ENCODE measurements at places on chromosomes 4 and X.

GRCh38 chr4:96874657-96875056 lies 1034.8 kb downstream of the PDHA2 start:
- no peak for DNase-seq

DNA sequence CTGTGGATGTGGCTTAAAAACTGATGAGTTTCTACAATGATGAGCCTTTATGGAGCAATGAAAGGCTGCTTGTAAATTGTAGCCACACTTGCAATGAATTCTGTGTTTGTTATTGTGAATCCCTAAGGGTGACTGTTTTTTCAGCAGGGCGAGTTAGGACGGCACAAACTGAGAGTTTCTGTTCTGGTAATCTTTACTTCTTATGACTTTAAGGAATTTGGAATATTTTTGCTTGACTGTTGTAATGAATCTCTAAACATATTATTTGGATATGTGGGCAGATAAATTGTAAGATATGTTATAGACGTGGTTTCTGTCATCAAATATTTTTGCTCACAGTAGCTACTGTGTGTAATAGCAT lies 22.2 kb downstream of the RBPJ start:
- peak; percentile 25 for DNase-seq

DNA sequence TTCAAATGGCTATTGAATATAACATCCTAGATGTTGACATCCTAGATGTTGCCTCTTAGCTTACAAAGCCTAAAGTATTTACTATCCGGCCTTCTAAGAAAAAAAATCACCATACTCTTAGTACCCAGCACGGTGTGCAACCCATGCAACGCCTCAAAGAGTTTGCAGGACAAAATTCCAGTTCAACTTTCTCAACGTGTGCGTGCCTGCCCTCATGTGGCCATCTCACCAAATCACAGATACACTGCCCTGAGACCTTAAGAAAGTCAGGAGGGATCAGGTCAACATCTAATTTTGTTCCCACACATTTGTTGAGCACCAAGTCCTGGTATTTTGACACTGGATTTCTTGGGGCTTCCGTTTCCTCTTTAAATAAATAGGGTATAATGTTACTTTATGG lies 68.3 kb downstream of the CRMP1 start:
- DNase-seq: peak; percentile 76

GRCh38 chr4:126466848-126467247 lies 1152.1 kb downstream of the FAT4 start:
- DNase-seq: no peak

DNA sequence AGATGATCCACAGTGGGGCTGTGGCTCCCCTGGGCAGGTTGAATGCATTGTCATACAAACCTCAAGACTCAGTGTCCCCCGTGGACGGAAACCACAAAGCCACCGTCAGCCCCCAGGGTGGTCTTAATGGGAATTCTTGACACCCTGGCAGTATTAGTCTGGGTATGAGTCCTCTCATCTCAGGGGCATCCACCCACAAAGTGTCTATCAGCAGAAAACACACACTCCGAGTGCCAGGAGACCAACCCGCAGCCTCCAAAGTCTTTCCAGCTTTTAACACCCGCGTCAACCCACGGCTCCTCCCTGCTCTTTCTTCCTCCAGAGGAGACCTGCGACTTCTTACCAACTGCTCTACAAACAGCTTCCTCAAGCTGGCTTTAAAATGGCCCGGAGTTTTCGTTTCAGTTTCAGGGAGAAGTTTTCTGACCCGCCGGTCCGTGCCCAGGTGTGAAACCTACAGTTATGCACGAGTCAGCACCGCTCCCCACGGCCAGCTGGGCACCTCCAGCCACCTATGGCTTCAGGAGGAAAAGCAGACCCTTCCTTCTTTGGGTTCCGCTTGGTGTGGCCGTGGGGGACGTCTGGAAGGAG lies 14.4 kb upstream of the ASMTL start:
- DNase-seq: no peak

DNA sequence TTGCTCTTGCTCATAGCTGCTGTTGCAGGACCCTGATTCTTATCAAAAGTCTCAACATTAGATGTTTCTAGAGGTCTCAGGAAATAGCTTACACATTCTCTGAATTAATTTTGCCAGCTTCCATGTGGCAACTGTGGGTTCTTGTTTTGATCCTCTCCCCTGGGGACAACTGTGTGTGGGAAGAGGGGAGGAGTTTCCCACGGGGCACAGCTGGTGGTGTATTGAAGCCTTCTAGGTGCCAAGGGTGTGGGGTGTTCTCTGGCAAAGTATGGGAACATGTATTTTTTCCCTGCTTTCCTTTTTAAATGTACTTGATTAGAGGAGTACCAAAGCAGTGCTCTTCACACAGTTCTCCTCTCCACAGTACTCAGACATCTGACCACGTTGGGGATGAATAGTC lies 212.7 kb downstream of the RPA4 start:
- DNase-seq: no peak

- no peak for DNase-seq
These were observed 1.9 kb downstream of the DHRSX start for GRCh38 chrX:2498781-2499302.

GRCh38 chr4:30619679-30620078 lies 100.5 kb upstream of the PCDH7 start:
- no peak for DNase-seq

DNA sequence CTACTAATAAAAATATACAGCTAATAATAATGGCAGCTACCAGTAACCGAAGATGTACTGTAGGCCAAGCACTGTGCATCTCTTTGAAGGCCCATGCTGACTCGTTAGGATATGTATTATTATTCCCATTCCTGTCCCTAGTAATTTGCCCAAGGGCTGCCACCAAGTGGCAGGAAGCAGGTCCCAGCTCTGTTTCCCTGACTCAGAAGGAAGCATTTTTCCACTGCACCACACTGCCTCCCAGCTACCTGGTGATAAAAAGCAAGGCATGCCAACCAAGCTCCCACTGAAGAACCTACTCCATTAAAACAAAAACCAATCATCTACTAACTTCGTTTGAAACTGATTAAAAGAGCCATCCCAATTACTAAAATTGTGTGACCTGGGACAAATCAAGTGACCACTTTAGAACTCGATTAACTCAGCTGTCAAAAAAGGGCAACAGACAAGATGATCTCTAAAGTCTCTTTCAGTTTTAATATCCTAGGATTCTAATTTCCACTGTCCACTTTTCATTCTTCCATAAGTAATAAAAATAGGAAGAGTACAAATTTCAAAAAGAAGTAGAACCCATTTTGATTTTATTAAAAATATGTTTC lies 24.3 kb upstream of the PGM2 start:
- DNase-seq: peak; percentile 71

DNA sequence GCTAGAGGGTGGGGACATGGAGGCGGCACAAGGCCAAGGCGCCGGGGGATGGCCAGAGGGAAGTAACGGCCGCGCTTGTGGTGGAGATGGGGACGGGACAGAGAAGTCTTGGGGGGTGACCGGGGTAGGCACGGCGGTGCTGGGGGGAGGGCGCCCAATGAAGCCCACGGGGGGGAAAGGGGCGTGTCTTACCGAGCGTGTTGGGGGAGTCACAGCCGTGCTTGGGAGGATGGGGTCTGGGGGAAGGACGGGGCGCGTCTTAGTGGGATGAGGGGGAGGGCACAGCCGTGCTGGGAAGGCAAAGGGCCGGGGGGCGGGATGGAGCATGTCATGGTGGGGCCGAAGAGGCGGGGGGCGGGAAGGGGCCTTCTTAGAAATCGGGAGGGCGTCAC lies 952 bp downstream of the ARSD start:
- DNase-seq: peak; percentile 40

GRCh38 chrX:40109288-40110008 lies 11.7 kb upstream of the BCOR start:
- peak; percentile 57 for DNase-seq

- no peak for DNase-seq
These were observed 32.9 kb upstream of the DCX start for GRCh38 chrX:111444881-111445280.

DNA sequence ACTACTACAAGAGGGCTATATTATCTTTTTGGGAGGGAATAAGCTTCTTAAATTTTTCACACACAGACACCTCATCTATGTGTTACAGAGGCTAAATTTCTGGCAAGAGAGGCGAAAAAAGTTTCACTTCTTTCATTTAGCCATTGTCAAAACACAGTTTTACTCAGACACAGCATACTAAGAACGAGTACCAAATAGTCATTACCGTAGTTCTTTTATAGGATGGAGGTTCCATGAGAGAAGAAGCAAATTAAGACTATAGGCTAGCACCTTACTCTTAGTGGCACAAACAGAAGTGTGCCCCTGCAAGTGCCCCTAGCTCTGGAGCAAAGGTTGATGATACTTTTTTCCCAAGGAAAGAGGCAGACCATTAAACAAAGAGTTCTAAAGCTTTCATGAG lies 26.2 kb downstream of the UGT2B7 start:
- DNase-seq: no peak

DNA sequence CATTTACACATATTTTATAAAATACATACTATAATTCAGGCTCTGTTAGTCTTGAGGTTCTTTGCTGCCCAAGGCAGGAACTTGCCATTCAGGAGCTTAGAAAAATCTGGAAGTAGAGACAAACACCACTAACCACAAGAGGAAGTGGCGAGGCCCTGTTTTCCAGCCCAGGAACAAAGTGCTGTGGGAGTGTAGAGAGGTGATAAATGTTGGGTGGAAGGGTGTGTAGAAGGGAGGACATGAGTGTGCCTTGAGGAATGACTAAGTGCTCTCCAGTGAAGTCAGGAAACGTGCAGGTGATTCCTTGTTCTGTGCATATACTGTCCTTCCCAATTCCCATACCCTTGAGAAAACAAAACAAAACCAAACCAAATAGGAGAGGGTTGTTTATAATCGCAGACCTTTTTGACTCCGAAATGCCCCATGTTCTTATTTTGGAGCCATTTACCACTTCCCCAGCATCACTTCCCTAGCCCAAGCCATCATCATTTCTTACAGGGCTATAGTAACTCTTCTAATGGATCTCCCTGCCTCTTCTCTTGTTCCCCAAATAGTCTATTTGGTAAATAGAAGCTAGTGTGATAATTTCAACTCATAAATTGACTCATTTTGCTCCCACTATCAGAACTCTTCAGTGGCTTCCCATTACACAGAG lies 83.2 kb downstream of the GPAT3 start:
- DNase-seq: peak; percentile 24

GRCh38 chrX:74781507-74782034 lies 143.7 kb downstream of the NEXMIF start:
- DNase-seq: no peak

DNA sequence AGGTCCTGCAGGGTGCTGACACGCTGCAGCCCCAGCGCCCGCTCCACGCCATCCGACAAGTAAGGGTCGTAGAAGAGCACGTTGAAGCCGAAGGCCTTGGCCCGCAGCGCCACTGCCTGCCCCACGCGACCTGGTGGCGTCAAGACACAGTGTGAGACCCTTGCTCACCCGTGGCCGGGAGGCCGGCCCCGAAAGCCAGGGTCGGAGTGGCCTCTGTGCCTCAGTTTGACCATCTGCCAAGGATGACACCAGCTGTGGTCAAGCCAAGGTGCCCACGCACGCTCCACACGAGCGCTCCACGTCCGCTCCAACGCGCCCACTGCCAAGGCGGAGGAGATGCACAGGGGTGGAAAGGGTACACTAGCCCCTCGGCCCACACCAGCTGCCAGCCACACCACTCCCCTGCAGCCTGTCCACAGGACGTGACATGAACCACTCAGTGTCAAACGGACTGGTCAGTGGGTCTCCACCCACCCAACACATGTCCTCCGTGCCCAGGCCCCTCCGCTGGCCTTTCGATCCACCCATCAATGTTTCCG lies 32.8 kb downstream of the CTBP1 start:
- no peak for DNase-seq

- DNase-seq: peak; percentile 18
These were observed 71.3 kb upstream of the ANXA3 start for GRCh38 chr4:78480286-78480685.

DNA sequence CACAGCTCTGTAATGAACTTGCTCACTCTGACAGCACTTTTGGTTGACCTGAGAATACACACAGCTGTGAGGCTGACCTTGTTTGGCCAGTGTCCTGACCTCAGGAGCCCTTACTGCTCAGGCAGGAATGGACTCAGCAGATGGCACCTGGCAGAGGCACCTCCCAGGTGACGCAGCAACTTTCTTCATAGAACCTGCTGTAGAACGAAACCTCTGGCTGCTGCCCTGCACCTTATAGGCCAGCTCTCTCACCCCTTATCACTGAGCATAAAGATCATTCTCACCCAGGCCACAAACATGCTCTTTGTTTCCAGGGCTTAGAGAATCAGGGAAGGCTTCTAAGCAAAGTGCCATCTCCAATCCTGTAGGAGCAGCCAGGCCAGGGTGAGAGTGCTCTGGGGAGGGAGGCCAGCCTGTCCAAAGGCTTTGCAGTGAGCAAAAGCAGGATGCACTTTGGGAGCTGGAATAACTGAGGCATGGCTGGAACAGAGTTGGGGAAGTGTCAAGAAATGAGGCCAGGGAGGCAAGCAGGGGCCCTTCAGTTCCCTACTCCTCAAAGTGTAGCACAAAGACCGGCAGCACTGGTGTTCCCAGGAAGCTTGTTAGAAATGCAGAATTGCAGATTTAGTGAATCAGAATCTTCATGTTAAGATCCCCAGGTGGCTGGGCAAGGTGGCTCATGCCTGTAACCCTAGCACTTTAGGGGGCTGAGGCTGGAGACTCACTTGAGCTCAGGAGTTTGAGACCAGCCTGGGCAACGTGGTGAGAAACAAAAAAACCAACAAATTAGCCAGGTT lies 13.3 kb upstream of the CENPU start:
- DNase-seq: no peak

GRCh38 chr4:141565379-141566089 lies 70.8 kb upstream of the IL15 start:
- DNase-seq: no peak

DNA sequence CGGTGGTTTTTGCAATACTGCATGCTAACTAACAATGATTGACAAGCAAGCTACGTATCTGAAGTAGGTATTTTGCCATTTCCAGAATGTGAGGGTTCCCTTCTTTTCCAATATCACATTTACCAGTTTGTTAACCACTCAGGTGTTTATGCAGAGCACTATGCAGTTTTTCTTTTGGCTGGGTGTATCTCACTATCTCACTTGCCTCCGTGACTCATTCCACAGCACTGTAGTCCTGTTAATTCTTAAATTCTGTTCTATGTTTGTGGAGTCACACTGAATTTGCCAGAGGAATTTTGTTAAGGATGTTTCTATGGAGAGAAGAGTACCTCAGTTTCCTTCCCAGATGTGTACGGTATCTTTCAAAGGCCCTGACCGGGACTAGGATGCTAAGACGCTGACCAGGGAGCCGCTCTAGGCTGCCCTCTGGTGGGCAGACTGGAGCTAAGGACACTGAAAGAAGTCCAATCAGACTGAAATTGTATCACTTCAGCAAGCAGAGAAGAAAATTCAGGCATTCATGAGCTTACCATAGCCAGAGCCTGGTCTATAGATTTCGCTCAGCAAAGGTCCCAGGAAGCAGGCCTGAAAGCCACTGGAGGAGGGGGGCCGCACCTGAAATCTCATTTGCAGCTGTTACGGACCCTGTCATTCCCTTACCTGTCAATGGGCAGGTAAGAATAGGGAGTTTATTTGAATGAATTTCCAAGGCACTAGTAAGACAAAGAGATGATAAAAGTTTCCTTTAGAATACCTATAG lies 388.4 kb upstream of the SPOCK3 start:
- peak; percentile 69 for DNase-seq

DNA sequence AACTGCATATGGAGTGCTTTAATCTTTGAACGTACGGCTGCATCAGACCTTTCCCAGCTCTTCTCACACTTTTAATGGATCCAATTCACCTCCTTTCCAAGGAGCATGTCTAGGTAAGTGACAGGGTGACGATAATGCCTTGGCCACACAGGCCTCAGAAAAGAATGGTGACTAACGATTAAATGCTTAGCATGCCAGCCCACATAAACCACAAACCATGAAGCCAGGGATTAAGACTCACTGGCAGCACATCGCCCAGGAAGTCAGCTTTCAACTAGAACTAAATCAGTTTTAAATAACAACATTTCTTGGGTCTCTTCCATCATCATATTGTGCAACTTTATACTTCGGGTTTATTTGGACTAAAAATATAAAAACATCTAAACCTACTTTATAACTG lies 28.7 kb downstream of the INPP4B start:
- DNase-seq: peak; percentile 76
